ENCODE measurements at places on chromosomes 5 and 9.

DNA sequence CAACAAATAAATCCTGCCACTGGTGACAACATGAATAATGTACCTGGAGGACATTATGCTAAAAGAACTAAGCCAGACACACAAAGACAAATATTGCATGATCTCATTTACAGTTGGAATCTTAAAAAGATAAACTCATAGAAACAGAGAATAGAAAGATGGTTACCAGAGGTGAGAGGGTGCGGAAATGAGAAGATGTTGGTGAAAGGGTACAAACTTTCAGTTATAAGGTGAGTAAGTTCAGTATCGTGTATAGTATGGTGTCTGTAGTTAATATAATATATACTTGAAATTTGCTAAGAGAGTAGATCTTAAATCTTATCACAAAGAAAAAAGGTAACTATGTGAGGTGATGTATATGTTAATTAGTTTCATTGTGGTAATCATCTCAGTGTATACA is 63.3 kb downstream of the PRRC1 start:
- no peak for DNase-seq

- DNase-seq = no peak
Observed at GRCh38 chr9:118463419-118463818, 759.2 kb downstream of the TLR4 start.

- no peak for DNase-seq
Observed at GRCh38 chr9:133141833-133142595, 21.0 kb upstream of the RALGDS start.

GRCh38 chr9:77879437-77879943 is 152.1 kb downstream of the GNAQ start:
- no peak for DNase-seq

DNA sequence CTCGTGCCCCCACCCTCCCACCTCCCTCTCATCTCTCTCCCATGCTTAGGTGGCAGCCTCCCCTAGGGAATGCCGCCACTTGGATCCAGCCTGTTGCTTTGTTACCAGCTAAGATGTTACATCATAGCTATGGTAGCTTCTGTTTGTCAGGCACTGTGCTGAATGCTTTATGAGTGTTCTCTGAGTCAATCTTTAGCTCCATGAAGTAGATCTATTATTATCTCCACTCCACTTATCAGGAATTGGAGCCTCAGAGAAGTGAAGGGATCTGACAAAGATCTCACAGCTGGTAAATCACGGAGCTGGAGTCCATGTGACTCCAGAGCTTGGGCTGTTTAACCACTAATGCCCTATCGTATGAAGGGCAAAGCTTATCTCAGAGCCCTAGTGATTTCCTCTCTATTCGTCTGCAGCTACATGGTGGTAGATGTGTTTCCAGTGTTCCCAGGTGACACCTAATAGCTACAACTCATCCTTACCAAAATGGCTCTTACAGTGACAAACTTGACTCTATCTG is 54.1 kb downstream of the GARNL3 start:
- no peak for DNase-seq

- no peak for DNase-seq
Observed at GRCh38 chr9:37005517-37006140, 28.4 kb downstream of the PAX5 start.

DNA sequence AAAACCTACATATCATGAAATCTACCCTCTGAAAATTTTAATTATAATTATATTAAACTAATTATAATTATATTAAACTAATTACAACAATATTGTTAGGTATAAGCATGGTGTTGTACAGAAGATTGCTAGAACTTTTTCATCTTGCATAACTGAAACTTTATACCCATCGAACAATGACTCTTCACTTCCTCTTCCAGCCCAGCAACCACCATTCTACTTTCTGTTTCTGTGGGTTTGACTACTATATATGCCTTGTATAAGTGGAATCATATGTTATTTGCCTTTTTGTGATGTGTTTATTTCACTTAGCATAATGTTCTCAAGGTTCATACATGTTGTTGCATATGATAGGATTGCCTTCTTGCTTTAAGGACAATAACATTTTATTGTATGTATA is 274.2 kb upstream of the CCNH start:
- DNase-seq = no peak

DNA sequence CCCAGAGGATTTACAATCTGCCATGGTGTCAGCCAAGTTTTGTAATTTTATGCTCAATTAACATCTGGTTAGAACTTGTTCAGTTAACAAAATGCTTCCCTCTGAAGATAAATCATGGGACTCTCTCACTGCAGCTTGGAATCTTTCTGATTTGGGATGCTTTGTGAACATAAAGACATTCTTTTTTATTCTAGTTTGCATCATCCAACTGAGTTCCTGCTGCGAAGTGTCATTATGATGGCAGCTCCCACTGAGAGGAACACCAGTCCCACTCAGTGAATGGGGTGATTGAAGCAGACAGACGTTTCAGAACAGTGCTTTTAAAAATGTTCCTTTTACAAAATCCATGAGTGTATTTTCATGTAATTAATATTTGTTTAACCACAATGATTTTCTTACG is 863.8 kb downstream of the TLE4 start:
- no peak for DNase-seq

DNA sequence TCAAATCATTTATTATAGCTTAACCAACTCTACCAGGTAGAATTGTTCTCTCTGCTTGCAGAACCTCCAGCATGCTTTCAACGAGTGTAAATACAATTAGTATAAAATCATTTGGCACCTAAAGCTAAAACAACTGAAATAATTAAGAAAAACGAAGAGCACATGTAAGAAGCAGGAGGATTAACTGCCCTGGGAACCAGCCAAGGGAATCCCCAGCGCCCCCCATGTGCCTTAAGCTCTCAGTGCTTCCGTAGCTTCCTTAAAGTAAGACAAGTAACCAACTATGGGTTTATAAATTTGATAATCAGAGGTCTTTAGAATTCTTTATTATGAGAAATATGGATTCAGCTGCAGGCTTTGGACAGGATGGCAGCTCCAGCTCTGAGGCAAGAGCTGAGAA is 402.4 kb downstream of the RAB3C start:
- DNase-seq = no peak

DNA sequence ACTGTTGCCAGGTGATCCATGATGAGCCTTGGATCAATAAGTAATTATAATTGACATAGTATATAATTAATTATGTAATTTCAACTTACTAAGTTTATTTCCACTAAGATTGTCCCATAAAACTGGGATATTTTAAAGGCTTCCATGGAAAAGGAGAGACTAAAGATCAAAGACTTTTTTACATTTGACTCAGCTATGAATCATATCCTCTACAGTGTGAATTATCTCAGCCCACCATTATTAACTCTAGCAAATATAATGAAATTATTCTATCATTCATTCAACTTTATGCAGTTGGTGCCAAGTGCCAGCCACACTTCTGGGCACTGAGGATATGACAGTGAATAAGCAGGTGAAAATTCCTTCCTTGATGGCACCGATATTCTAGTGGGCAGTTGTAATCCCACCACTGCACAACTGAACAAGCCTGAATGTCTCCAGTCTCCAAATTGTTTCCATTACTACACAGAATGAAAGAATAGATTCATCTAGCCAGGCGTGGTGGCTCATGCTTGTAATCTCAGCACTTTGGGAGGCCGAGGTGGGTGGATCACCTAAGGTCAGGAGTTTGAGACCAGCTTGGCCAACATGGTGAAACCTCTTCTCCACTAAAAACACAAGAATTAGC is 21.9 kb upstream of the TXN start:
- DNase-seq = no peak

GRCh38 chr5:147849226-147849625 is 17.8 kb upstream of the SPINK1 start:
- no peak for DNase-seq

DNA sequence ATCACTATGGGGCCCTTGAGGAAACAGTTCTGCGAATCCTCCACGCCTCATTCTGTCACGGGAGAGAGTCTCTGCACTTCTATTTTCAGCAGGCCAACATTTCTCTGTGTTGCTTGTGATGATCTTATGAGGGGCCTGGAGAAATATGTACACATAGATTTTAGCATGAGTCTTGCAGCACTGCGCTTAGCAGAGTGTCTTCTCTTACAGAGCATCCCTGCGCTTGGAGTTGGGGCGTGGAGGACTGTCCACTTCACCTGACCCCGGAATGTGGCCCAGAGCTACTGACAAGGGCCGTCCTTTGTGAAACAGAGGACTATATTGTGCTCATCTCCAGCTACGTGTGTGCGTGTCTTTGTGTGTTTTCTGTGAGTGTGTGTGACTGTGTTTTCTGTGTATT is 428.2 kb upstream of the IRX4 start:
- DNase-seq = no peak

DNA sequence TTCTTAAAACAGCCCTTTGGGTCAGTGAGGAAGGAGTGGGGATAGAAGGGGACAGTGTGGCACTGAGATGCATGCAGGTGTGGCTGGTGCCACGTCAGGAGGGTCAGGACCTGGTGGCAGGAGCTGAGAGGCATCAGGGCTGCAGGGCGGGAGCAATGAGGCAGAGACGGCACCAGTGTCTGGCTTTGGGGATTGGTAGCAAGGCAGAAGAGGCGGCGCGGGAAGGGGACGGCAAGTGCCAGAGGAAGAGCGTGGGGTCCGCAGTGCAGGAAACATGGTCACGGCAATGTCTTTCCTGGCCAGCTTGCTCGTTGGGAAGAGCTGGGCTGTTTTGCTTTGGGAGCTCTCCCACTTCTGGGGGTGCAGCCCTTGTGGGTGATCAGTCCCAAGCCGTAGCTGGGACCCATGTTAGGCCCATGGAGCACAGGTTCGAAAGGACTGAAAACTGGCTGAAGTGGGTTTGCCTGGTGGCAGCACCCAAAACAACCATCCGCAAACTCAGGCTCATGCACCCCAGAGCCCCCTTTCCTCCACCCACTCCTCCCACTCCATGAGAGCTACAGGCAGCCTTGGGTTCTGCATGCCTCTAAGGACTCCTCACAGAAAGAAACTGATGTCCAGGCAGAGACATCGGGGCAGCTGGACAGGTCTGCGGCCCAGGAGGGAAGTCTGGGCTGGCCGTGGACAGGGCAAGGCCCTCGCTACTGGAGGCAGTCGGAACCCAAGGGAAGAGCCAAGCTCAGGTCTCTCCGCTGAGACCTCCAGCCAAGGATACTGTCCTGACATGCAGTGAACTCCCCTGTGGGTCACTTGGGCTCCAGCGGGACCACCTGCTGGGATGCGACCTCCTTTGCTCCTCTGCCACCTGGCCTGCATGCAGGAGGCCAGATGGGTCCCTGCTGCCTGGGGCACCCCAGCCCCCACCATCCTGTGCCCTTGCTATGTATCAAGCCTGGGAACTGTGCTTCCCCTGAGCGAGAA is 104.4 kb downstream of the ZNF354C start:
- DNase-seq = no peak

DNA sequence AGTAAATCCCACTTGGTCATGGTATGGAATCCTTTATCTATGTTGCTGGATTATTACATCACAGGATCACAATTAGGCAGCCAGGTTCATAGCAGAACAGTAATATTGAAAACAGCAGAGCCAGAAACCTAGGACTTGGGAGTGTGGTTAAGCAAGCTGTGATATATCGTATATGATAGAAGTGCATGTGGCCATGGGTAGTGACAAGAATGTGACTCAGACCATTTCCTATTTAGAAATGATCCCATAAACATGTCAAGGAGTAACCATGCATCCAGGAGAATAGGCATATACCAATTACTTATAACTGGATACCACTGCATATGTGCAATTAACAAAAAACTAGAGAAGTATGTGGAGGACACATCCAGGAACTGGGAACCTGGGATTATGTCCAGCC is 31.2 kb downstream of the AMBP start:
- DNase-seq = no peak

- DNase-seq = no peak
Observed at GRCh38 chr5:160472482-160472881, 50.8 kb downstream of the PTTG1 start.

- no peak for DNase-seq
Observed at GRCh38 chr5:127409246-127409917, 108.1 kb upstream of the PRRC1 start.

GRCh38 chr5:135171336-135171735 is 137.3 kb upstream of the PITX1 start:
- DNase-seq = no peak

GRCh38 chr5:164651546-164652275 is 1146.3 kb downstream of the MAT2B start:
- no peak for DNase-seq

GRCh38 chr5:179422213-179422855 is 77.1 kb upstream of the ADAMTS2 start:
- no peak for DNase-seq

GRCh38 chr9:137078701-137079400 is 1.5 kb downstream of the UAP1L1 start:
- no peak for DNase-seq

GRCh38 chr5:93342563-93343061 is 238.4 kb downstream of the NR2F1-AS1 start:
- no peak for DNase-seq

DNA sequence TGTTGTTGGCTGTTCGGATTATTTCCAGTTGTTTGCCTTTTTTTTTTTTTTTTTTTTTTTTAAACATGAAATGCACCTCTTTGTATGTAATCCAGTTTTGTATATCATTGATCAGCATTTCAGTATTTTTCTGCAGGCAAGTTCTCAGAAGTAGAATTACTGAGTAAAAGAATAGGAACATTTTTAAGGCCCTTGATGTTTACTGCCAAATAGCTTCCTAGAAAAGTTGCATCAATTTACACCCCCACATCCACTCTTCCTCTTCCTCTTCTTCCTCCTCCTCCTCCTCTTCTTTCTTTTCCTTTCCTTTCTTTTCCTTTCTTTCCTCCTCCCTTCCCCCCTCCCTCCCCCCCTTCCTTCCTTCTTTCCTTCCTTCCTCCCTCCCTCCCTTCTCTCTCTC is 69.4 kb upstream of the ENTREP1 start:
- DNase-seq = no peak

GRCh38 chr5:134574521-134574920 is 49.1 kb downstream of the JADE2 start:
- no peak for DNase-seq

- DNase-seq = no peak
Observed at GRCh38 chr5:66931651-66932050, 264.9 kb downstream of the CD180 start.

DNA sequence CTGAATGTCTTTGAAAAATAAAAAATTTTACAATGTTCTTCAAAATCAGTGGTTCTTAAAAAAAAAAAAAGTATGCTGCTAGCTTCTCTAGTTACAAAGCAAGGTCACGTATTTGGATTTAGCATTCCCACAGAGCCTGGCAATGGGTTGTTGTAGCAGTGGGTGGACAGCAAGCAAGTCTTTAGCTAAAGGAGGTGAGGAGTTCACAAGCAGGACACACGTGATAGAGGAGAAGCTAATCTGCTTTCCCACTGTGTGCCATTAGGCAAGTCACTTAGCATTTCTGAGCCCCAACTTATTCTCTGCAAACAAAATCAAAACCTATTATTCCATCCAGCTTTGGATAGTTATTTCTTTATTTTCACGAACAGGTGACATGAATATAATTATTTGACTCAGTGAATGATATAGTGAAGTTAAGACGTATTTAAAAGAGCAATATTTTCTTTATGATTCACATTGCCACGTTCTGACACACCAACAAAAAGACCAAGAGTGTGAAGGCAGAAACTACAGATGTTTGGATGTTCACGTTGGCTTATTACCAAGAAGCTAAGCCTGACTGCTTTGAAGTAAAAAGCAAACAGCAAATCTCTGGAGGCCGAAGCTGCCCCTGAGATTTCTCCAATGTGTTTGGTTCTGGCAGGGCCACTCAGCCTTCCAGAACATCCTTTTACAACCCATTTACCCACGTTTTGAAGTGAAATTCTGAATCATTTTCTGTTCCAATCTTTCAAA is 612.1 kb upstream of the CDH6 start:
- DNase-seq = no peak

All from naive B cell (primary cell).